ENCODE measurements at places on chromosomes 6 and 20.
A peak's percentile ranks its signal among the peaks of the same experiment; 100 is the strongest.

DNA sequence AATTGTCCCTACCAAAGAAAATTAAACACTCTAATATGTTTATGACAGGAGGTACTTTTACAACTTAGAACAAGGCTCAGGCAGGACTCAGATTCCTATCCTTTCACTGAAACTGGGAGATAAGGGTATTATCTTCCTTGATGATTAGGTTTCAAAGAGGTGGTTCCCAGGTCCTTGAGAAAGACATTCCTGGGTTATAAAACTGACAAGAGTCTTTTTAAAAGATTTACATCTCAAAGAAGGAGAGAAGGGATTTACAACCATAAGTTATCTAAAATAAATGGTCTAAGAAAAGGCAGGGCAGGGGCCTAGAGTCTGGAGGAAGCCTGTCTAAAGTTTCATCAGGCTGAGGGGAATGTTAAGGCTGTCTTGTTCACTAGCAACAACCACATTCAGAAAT, 1492.5 kb downstream of the HACE1 start:
- DNase-seq = no peak

DNA sequence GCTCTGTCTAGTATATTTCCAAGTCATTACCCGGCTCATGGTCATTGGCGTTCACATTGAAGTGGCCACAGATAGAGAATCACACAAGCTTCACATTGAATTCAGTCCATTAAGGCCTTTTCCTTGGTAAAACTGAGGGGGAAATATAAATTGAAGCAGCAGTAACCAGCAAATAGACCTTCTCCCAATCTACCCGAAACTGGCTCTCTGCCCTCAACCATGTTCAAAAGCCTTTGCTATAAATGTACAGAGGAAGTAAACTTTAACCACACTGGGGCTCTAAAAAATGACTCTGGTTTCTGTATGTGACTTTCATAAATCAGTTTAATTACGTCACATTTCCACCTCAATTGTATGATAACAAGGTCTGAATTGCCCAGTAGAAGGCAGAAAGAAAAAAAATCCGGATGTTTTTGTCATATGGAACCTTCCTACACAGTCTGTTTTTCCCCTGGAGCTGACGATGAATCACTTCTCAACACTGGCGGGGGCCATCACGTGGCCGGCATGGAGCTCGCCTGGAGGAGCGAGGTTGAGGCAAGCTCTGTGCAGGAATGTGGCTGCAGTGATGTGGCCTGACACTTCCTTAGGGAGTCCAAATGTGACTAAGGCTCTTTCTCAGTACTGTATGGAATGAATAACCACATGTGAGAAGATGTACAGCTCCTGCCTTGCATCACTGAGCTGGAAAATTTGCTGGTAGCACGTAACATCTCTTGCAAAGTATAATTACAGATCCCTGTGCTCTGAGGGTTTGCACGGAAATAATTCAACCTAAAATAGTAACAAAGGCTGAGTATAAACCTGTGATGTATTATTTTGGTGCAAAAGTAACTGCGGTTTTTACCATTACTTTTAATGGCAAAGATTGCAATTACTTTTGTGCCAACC, 58.6 kb upstream of the SNX9 start:
- DNase-seq = peak; percentile 89

DNA sequence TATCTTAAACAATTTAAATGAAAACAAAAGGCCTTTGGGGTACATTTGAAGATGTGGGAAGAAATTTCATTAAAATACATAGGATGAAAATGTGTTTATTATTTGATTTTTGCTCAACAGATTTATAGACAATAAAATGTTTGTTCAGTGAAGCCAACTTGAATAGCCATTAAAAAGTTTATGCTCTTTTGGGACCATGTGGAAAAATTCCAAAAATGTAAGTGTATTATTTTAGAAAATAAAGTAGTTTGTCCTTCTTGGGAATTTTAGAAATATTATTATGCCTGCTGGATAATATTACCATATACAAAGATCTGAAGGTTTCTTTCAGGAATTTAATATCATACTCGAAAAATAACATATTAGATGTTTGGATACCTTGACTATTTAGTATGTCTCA, 131.3 kb downstream of the EPM2A start:
- no peak for DNase-seq

DNA sequence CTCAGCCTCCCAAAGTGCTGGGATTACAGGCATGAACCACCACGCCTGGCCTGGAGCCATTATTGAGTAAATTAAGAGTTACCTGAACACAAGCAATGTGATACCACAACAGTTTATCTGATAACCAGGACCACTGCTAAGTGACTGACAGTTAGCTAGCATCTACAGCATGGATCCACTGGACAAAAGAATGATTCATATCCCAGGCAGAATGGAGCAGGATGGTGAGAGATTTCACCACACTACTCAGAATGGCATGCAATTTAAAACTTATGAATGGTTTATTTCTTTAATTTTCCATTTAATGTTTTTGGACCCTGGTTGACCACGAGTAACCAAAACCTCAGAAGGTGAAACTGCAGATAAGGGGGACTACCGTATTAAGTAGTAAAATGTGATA, 48.6 kb downstream of the RALGAPA2 start:
- no peak for DNase-seq

DNA sequence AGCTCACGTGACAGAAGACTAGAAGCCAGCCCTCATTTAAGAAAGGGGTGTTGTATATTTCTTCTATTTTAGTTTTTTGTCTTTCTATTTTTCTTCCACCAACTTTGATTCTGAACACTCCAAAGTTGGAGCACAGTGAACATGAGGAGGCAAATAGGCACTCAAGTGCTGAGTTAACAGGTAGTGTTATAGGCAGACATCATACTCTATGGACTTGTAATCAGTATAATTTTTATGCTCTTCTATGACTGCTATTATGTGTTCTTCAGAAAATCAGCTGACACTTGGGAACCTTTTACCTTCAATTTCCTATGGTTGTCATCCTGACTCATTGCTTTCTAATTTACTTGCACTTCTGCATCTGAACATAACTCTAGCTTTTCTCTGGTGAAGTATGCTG, 396.3 kb upstream of the EYS start:
- no peak for DNase-seq

GRCh38 chr6:93915961-93916360, 496.6 kb upstream of the EPHA7 start:
- no peak for DNase-seq

DNA sequence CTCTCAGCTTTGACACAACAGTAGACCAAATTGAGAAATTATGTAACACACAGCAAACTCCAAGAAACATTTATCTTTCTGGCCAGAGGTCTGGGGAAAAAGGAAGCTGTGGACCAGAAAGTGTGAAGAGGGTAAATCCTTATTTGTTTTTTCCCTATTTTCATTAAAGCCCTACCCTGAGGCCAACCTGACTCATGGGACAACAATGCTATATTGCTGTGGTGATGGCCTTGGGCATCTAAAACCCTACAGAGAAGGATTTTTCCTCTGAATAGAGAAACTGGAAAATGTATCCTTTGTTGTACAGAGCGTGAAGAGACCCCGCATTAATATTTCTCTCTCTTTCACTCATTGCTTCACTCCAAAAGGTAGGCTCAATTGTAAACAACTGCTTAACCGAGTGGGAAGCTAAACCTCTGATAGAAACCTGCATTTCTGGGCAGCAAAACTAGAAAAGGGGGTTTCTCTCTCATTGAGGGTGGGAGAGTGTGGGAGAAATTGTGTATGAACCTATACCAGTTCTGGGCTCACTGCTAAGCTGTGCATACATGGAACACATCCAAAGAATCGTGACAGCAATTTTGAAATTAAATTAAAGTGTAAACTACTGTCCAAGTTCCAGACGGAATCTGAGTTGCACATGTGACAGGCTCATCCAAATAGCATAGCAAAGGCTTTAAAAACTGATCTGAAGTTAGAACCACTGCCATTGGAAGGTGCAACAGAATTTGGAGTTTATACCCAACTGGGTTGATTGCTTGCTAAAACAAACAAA, 175.5 kb downstream of the CLVS2 start:
- DNase-seq = no peak

DNA sequence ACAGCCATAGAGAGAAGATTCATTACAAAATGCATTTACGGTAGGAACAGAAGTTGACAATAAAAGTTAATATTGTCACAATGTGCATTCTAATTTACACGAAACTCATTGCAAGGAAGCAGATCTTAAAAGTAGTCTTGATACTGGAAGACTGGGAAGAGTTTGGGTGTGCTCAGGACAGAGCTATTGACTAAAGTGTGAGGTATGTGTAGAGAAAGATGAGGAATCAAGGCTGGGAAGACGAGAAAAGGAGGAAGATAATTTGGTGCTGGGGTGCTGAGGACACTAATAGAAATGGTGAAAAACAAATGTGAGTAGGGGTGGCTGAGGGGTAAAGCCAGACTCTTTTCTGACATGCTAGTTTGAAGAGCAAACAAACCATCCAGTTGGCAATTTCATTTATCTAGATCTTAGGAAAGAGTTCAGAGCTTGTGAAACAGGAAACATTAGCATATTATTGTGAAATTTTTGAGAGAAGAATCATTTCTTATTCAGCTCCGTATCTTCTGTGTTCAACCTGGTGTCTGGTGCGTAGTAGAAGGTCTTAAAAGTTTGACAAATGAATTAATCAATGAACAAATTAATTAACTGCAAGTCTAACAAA, 72.7 kb downstream of the ELOVL4 start:
- no peak for DNase-seq

DNA sequence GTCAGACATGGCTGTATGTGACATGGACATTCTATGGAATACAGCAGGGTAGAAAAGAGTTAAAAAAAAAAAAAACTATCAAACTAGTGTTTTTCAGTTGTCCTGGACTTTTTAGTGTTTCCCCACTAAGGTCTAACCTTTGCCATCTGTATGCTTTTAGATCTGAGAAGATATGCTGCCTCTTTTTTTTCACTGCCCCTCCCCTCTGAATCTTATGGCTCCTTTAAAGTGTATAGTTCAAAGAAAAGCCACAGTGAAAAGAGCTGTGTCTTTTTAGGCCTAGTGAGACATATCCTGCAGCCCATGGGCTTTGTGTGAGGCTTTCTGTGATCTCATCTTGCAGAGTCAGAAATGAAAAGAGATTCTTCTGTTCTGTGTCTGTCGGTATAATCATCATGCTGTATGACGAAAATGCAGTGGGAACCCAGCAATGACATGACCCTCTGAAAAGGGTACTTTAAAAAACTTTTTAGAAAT, 29.3 kb downstream of the ADGRG6 start:
- no peak for DNase-seq

DNA sequence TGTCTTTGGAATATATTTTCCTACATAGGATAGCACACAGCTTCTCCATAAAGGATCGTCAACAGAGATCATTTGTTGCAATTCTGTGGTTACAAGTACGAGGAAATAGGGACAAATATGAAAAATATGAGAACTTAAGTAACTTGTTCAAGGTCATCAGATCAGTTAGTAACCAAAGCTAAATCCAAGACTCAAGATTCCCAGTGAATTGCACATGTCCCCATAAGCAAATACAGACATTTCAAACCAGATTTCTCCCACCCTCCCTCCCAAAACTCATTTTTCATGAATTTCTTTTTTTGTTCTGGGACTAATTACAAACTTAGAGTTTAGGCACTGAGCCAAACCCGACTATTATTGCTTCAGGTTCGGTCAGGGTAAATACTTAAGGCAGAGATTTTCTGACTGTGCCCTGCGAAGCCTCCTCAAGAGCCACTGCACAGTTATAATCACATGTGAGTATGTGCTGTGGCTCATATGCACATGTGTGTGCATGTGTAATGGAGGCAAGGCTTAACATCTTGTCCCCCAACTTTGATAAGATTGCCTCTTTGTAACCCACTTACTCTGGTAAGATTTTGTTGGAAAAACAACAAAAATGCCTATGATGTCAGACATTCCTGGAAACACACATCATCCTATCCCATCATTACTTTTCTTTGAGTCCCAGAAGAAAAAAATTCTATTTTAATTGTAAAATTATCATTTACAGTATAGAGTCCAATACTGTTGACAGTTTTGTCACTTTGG, 216.2 kb downstream of the CD83 start:
- no peak for DNase-seq

DNA sequence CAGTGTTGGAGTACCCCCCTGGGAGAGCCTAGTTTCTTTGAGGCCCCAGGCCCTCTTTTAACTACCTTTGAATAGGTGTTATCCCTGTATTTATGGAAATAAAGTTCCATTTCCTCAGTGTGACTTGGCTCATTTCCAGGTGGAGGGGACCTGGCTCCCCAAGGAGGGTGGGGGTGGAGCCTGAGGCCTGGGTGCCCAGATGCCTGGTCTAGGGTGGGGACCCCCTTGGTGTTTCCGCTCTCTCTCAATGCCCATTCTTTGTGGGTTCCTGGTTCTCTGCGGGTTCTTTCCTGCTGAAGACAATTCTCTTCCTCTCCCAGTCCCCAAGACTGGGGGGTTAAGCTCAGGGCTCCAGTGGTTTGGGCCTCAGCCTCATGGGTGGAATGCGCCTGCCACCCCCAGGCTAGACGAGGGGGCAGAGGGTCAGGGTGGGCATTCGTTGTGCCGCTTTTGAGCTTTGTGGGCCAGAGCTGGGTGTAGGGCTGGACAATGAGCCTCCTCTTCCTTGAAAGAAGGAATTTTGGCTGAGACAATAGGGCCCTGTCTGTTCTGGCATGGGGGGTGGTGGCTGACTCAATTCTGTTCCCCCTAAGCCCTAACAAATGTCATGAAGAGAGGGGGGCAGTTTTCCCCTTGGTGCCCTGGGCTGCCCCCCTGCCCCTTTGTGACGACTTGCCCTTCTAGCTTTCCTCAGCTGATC, 686 bp upstream of the EGFL8 start:
- DNase-seq = no peak

DNA sequence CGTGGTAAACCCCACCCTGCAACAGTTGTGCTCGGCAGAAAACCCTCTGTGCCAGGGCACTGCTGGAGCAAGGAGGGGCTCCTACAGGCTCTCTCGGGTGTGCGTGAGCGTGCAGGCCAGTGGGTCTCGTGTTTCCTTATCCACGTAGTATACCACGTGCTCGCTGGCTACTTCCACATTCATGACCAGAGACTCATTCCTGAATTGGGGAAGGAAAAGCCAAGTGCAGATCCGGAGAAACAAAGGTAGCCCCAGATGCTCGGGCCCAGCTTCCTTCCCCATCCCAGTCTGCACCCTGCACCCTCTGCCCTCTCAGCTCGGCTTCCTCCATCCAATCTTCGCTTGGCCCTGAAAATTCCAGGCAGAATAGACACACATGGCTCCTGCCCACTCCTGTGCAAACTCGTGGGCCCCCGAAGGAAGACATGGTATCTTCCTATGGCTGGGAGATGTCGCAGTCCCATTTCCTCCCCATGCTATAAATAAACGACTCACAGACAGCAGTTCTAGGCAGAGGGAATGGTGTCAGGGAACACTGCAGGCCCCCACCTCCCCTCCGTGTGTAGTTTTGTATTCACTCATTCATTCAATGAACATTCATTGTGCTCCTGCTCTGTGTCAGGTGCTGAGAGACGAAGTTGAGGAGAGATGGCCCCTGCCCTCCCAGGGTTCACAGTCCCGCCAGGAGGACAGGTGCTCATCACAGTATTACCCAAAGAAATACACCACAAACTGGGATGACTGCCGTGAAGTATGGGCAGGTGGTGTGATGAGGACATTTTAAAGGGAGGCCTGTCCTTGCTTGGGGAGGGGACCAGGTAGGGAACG, 29.6 kb downstream of the NPEPL1 start:
- no peak for DNase-seq

DNA sequence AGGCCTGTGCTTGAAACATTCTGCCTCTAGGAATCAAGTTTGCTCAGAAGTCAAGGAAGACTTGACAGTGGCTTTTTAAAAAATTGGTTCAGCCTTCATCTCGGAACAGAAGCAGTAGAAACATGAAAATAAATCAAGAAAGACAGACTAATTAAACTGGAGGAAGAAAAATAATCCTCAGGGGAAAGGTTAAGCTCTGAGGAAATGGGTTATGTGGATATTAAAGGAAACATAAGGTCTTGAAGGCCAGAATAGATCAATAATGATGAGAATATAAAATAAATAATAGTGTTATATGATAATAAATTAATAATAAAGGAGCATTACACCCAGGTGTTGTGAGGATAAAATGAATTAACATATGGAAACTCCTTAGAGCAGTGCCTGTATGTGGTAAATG, 121.7 kb downstream of the GPR63 start:
- no peak for DNase-seq

All from GOT3 (cell line).